Nephron progenitor cell (in vitro differentiated cells): ENCODE measurements at places on chromosomes 7 and 10.

DNA sequence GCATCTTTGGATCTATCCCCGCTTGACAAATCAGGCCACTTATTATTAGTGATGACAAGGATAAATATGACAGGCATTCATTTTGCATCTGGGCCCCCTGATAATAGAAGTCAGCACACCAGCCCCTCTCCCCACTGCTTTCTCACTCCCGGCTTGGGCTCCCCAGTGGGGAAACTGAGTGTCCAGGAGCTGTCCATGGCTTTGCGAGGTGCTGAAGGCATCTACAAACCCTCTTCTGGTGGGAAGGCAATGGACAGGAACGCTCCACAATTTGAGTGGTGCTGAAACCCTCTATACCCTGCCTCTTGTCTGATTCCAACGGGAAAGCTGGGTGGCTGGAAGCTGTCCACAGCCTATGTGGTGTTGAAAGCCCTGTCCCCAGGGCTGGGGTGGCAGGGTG is 61.7 kb upstream of the PCBD1 start:
- DNase-seq: no peak

DNA sequence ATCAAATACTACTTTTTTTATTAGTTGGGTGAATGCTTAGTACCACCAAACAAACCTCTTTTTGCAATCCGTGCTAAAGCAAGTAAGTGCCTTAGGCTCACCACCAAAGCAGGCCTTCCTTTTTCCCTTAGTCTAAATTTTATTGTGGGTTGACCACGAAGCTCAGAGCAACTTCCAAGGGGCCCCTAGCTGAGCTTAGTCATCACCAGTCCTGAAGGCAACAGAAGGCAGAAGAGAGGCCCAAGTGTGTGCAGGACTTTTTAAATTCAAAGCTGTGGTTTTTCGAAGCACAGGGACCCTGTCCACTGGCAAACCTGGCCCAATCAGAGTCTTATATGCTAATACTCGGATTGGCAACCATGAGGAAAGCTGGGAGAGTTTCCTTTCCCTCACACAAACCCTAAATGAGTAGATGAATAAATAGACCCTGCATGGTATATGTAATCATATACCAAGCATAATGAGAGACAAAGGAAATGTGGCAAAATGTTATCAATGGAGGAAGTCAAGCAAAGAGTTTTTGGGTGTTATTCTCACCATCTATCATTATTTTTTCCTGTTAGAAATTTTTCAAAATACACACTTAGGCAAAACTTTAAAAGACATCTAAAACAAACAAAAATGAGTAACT is 453.2 kb upstream of the GALNT17 start:
- DNase-seq: no peak

GRCh38 chr10:124646483-124647352 is 97.5 kb downstream of the FAM53B start:
- DNase-seq: no peak

- DNase-seq: no peak
Observed at GRCh38 chr7:2074691-2075090, 158.1 kb downstream of the MAD1L1 start.

DNA sequence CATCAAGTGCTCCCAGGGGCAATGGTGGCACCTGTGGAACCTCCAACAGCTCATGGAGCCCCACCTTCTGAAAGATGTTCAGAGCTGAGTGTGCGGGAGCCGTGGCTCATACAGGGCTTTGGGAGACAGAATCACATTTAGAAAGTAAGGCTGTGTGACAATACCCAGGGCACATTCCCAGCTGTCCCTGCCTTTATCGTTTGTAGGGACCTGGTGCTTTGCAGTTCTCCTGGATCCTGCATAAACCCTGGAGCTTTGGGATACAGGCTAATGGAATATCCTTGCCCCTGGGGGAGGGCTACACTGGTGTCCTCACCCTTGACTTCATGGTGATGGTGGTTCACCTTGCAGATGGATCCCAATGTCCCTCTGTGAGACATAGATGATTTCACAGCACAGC is 134.8 kb upstream of the LAMB4 start:
- no peak for DNase-seq

GRCh38 chr7:76302347-76303201 is at the start of gene HSPB1:
Gene HSPB1 (plus strand): TSS chr7:76302673. CDS start chr7:76302713, 40 bp downstream.
- peak; percentile 74 for DNase-seq

DNA sequence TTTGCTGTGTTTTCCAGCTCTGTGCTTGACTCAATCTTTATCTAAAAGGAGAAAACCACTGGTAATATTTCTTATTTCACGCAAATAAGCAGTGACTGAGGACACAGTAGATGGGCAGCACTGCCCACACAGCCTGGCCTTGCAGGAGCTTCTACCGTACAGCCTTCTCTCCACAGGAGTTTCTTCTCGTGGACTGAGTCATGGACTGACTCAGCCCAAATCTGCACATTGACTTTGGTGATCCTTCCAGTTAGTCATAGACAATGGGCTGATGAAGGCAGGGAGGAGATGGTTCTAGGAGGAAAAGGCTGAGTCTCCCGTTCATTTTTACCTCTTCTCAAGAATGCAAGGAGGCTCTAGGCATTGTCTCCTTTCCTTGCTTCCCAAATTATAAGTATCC is 200.7 kb downstream of the RAPGEF5 start:
- DNase-seq: no peak

GRCh38 chr7:106367664-106368063 is 82.9 kb upstream of the NAMPT start:
- DNase-seq: no peak

- no peak for DNase-seq
Observed at GRCh38 chr7:132402751-132403245, 173.5 kb downstream of the PLXNA4 start.

DNA sequence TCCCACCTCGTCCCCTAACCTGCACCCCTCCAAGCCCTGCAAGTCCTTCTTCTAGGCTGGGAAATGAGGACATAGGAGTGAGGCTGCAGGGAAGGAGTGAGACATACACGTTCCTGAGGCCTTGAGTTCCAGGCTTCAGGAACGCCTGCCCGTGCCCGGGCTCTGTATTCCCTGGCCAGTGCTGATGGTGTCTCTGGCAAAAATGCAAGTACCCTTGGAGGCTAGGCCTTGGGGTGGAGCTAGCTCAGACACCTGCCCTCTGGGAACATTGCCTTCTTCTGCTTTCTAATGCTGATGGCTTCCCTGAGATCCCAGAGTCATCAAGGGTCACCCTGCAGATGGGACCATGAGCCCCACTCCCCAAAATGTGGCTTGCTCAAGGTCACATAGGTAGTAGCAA is 76.0 kb downstream of the GRK5 start:
- DNase-seq: no peak

GRCh38 chr10:20874261-20874660 is 22.9 kb downstream of the NEBL start:
- DNase-seq: no peak

DNA sequence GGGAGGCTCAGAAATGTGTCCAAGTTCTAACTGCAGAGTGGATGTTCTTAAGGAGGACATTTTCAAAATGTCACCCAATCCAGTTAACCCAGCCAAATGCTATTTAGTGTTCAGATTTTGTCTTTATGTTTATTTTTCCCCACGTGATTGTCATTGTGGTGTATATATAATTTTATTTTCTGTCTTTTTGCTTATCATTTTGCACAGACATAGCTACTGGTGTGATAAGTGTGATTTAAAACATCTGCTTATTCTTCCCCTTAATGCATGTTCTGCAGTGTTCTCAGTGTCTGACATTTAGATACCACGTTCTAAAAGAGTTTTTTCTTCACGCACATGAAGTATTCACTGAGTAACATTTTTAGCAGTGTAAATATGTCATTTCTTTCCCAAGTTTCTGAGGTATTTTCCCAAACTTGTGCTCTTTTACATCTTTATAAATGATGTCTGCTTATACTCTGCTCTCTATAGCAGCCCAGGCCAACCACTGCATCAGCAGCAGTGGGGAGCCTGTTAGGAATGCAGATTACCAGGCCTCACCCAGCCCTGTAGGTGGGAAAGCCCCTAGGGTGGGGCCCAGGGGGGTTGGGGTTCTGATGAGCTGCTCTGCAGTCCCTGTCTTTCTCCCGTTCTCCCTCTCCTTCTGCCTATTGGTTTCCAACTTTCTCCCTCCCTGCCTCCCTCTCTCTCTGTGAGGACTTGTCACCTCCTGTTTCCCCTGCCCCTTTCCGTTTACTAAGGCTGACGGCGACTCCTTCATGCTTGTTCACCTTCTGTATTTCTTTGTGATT is 20.8 kb downstream of the ADCY1 start:
- DNase-seq: no peak

DNA sequence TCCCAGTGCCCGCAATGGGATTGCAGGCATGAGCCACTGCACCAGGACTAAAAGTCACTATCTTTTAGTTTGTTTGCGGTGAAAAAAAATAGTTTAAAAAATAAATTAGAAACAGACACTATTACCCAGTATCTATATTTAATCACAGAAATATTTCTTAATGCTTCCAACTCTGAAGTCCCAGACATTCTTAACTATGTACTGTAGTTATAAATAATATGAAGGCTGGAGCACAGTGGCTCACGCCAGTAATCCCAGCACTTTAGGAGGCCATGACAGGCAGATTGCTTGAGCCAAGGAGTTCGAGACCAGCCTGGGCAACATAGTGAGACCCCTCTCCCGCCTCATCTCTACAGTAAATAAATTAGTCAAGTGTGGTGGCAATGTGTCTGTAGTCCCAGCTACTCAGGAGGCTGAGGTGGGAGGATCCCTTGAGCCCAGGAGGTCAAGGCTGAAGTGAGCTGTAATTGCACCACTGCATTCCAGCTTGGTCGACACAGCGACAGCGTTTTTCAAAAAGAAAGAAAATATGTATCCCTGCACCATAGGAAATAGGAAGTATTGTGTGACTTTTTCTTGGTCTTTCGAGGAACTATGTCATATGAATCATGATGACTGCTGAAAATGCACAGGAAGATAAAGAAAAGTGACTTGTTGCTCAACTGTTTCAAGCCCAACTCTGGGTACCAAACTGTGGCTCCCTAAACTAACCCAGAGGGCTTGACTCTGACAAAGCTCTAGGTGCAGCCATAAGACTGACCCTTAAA is 74.9 kb upstream of the STEAP1B start:
- DNase-seq: no peak

DNA sequence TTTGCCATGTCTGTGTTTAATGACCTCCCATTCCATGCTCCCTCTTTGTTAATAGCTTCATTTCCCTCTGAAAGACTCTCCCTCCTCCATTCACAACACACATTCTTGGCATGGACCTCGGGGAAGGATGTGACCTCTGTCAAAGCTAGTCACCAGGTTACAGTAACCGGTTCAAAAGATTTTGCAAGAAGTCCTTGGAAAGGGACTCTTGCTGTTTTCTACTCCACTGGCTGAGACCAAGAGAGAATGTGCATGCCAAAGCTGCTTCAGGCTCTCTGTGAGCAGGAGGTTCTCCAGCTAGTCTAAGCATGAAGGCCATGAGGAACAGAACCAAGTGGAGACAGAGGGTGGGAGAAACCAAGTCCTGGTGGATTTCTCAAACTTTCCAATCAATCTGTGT is 732.6 kb downstream of the CCSER2 start:
- no peak for DNase-seq

DNA sequence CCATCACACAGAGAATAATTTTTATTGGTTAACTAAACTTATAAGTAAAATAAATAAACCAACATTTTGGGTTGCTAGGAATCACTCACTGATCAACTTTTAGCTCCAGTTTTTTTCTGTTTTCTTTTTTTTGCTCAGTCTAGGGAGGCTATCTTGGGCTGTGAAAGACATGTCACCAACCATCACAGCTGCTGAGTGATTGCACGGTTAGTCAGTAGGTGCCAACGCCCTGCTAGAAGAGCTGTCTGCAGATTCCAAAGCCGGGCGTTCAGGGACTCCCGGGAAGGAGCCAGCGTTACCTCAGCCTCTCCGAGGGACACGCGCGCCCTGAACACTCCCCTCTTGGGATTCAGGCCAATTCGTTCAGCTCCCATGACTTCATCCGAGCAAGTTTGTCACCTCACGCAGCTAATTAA is 604 bp upstream of the STAM start:
- DNase-seq: peak; percentile 59

- no peak for DNase-seq
Observed at GRCh38 chr10:83076443-83076842, 1062.9 kb upstream of the GHITM start.

DNA sequence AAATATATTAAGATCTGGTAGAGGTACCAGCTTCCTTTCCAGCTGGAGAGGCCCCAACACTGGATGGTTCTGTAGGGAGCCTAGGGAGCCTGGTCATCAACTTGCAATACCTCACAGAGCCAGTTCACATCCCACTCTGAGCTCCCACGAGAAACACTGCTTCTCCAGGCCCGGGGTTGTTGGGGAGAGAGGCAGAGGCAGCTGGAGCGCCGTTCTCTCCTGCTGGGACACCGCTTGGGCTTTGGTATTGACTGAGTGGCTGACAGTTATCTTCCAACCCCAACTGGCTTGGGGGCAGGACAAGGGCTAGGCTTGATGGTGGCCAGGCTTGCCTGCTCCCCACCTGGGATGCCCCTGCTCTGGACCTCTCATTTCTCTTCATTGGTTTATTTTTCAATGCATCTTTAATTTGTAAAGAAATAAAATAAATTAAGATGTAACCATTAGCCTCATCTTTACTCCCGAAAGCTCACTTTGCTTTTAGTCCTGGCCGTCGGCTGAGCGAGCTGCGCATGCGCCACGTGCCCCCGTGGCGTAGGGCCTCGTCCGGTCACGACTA is 10.0 kb upstream of the CHCHD1 start:
- peak; percentile 91 for DNase-seq

- DNase-seq: no peak
Observed at GRCh38 chr7:47186316-47186715, 395.6 kb downstream of the TNS3 start.

- DNase-seq: no peak
Observed at GRCh38 chr7:2893411-2893861, 49.3 kb upstream of the GNA12 start.

DNA sequence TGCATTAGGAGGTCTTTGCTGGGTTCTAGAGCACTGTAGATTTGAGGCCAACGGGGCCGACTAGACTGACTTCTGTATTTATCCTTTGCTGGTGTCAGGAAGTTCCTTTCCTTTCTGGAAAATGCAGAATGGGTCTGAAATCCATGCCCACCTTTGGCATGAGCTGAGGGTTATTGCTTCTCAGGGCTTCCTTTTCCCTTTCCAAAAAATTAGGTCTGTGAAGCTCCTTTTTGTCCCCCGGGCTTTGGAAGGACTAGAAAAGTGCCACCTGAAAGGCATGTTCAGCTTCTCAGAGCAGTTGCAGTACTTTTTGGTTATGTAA is 675 bp downstream of the IL6 start:
- DNase-seq: no peak
